ENCODE measurements at places on chromosomes 2 and 18.

GRCh38 chr2:9799011-9799596, 44.2 kb upstream of the TAF1B start:
- no peak for DNase-seq

- no peak for DNase-seq
These were observed 1.6 kb upstream of the LPIN1 start for GRCh38 chr2:11744631-11745394.

GRCh38 chr2:25528173-25528572, 145.2 kb downstream of the DTNB start:
- DNase-seq, result no peak

- no peak for DNase-seq
These were observed 3.8 kb downstream of the DLX2 start for GRCh38 chr2:172098650-172099471.

DNA sequence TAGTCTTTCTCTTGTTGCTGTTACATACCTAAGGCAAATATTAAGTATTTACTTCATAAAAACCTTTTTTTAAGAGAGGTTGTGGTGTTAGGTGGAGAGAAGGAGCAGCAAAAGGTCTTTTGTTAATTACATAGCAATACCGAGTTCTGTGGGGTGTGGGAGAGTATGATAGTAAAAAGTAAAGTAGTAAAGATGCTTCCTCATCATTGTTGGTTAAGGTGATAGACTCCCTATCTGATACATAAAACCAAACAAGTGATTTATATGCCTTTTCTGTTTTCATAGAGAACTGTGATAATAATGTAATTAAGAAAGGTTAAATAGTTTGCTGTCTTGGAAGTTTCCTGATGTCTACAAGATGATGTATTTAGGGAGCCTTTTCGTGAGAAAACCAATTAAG, 75.4 kb downstream of the EML4 start:
- no peak for DNase-seq

GRCh38 chr2:234682492-234683228, 185.8 kb upstream of the ARL4C start:
- DNase-seq, result no peak

DNA sequence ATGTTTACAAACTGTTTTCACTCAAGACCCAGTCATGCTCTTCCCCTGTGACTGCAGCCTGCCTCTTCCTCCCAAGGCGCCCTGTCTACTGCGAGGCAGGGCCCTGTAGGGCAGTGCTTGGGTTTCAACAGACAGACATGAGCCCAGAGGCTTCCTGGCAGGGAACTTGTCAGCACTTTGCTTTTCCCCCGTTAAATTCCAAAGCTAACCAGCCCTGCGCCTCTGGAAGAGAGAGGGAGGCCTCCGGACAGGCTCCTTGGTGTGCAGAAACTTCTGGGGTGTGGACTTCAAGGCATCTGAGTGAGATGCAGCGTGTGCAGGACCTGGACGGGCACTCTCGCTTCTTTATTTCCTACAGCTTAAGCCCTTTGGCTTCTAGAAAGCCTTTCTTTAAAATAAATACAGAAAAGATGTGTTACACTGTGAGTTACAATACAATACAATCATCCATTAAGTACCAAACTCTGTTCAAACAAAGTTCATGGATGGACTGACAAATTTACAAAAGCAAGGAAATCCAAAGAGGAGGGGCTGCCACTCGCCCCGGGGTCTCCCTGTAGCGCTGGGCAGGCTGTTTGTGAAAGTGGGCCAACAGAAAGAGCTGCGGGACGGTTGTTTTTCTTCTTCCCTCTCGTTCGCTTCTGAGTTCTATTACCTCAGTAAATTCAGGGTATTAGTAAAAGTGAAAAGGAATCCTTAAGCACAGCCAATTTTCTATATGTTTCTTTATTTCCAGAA, 8.8 kb upstream of the ZNF516 start:
- DNase-seq, result no peak

GRCh38 chr2:47299555-47299954, 103.4 kb upstream of the MSH2 start:
- no peak for DNase-seq

GRCh38 chr2:20622731-20623130, 28.2 kb downstream of the HS1BP3 start:
- no peak for DNase-seq

- no peak for DNase-seq
These were observed 16.2 kb upstream of the APOB start for GRCh38 chr2:21059885-21060610.

All from activated gamma-delta T cell treated with Interleukin-2 at 50 U/mL for 16 hours (primary cell).